Fibroblast of skin of right quadriceps (primary cell): ENCODE measurements at places on chromosomes 5 and 9.
A peak's percentile ranks its signal among the peaks of the same experiment; 100 is the strongest.

DNA sequence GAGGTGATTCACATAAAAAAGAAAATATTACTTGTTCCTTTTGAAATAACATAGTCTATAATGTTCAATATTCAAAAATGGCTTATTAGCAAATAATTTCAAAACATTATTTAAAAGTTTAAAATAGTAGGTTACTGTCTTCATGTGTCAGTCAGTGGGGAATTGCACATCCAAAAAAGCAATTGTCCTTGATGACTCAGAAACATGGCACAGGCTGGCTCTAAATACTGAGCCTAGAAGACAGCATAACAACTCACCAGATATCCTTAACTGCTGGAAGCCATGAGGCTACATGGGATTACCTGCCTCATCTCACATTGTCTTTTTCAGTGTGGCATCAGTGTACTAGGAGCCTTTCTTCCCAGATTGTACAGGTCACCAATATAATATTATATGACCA is 439.5 kb upstream of the RGMB start:
- DNase-seq, result no peak

- no peak for DNase-seq
Observed at GRCh38 chr9:20314981-20315380, 307.3 kb downstream of the MLLT3 start.

GRCh38 chr5:13932561-13932960 is 11.9 kb downstream of the DNAH5 start:
- DNase-seq, result no peak

DNA sequence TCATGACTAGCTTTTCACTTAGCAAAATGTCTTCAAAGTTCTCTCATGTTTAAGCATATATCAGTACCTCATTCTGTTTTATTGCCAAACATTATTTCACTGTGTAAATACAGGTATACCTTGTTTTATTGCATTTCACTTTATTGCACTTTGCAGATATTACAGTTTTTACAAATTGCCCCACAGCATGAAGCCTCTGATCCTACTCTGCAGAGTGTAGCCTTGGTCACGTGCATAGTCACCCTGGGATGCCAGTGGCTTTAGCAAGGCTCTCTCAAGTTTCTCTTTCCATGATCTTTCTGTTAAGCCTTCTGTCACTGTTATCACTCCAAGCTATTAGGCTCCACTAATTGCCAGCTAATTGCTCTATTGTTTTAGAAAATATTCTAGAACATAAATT is 182.2 kb upstream of the GRIA1 start:
- DNase-seq, result no peak

DNA sequence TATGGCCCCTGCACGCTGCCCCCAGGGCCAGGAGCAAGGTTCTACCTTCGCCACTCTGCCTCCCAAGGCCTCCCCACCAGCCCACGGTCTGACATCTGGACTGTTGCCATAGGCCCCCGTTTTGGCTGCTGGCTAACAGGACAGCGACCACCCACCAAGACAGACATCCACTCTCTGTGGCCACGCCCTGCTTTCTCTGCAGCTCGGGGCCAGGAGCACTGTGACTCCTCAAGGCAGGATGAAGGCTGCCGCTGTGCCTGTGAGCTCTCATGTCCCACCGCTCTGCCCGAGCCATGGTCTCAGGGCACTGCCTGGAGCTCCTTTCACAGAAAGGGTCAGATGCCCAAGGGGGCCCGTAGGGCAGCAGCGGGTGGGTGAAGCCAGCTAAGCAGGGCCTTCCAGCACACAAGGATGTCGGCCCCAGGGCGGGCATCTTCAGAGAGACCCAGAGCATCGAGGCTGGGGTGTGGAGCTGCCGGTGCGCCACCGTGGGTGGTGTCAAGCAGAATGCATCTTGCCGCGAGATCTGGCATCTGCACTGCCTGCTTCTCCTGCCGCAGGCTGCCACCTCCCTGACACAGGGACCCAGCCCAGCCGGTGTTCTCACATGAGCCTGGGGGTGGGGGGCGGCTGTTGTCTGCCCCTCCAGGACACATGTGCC is 92.2 kb upstream of the ADAMTS2 start:
- no peak for DNase-seq

- DNase-seq, result no peak
Observed at GRCh38 chr5:111902436-111902835, 145.4 kb upstream of the NREP start.

DNA sequence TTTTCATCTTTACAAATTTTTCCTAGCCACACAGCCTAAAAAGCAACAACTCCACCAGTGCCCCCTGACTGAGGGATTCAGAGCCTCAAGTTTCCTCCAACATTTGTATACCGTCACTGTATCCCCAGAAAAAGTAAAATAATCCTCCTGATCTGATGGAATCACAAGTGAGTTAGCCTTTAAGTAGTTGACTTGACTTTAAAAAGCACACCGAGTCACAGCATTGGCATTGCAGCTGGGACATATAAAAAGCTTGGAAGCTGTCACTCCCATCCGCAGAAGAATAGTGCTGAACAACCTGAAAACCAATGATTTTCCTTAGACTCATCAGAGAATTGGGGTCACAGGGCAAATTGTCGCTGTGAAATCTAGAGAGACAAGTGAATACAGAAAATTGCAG is 41.6 kb upstream of the FBN2 start:
- DNase-seq, result peak; percentile 44

DNA sequence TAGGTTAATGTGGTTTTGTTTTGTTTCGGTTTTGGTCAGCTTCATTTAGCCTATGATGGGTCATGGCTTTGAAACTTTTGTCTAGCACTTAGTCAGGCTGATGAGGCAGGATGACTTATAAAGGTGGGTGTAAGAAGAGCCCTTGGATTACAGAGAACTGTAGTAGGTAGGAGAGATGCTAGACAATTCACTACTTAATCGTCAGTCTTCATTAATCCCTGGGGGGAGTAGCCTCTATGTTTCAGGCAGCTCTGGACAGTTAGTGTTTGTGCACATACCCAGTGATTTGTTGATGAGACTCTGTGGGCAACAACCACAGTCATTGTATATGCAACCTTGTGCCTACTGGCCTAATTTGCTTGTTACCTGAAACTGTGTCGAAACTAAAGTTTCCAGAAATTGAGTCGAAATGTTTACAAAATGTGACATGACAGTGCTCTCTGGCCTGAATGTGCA is 113.3 kb downstream of the MTREX start:
- no peak for DNase-seq

- peak; percentile 73 for DNase-seq
Observed at GRCh38 chr5:57468481-57469163, 14.0 kb downstream of the ACTBL2 start.

- DNase-seq, result peak; percentile 9
Observed at GRCh38 chr5:118952992-118953651, 35.2 kb downstream of the DTWD2 start.

DNA sequence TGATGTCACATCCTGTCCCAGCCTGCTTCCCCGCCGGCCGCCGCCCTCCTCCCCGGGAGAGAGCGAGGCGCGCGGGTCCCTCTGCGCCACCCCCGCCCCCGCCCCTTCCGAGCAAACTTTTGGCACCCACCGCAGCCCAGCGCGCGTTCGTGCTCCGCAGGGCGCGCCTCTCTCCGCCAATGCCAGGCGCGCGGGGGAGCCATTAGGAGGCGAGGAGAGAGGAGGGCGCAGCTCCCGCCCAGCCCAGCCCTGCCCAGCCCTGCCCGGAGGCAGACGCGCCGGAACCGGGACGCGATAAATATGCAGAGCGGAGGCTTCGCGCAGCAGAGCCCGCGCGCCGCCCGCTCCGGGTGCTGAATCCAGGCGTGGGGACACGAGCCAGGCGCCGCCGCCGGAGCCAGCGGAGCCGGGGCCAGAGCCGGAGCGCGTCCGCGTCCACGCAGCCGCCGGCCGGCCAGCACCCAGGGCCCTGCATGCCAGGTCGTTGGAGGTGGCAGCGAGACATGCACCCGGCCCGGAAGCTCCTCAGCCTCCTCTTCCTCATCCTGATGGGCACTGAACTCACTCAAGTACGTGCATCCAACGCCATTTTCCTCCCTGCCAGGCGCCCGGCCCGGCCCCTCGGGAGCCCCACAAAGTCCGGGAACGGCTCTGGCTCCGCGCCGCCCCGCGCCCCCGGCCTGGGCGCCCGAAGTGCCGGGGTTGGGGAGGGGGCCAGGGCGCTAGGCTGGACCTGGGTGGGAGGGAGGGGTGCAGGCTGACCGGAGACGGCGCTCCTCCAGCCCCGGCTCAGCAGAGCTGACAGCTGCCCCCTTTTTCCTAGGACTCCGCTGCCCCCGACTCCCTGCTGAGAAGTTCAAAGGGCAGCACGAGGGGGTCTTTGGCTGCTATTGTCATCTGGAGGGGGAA is 12.0 kb upstream of the OLFM1 start:
- DNase-seq, result peak; percentile 8

DNA sequence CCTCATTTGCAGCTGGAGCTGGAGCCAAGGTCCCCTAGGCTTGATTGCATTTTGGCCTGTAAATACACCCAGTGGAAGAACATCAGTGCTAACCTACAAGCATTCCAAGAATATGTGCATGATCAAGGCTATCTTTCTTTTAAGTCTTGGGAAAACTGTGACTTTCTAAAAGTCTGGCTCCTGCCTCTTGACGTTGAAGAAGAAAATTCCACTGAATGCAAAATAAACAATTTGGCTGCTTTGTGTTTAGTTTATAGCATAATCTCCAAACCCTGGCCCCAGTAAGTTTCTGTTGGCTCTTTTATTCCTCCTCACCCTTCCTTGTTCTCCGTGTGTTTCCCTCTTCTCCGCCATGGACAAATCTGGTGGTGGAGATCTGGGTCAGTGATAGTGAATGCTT is 109.3 kb upstream of the TLE1 start:
- DNase-seq, result no peak

GRCh38 chr5:144634138-144634537 is 463.5 kb downstream of the KCTD16 start:
- no peak for DNase-seq
